ENCODE measurements at places on chromosomes 4 and X. TPM values are rescaled to one million over a fixed set of nuclear protein-coding genes. Genes with fewer than 3 reads are reported as not detected.
A peak's percentile ranks its signal among the peaks of the same experiment; 100 is the strongest.

DNA sequence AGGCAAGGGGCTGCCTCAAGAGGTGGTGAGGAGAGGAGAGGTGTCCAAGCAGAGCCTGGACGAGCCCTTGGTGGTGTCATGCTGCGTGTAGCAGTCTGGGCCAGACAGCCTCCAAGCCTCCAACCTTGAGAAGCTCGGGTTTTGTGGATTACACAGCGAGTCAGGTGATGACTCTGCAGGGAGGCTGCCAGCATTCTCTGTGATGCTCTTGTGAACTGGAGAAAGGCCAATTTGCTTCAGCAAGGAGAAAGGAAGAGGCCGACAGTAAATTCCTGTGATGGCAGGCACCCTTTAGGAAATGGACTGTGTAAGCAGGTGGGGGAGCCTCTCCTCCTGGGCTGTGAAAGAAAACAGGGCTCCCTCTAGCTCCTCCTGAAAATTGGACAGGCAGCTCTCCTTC lies 36.0 kb upstream of the CD99L2 start:
- DNase-seq: no peak

DNA sequence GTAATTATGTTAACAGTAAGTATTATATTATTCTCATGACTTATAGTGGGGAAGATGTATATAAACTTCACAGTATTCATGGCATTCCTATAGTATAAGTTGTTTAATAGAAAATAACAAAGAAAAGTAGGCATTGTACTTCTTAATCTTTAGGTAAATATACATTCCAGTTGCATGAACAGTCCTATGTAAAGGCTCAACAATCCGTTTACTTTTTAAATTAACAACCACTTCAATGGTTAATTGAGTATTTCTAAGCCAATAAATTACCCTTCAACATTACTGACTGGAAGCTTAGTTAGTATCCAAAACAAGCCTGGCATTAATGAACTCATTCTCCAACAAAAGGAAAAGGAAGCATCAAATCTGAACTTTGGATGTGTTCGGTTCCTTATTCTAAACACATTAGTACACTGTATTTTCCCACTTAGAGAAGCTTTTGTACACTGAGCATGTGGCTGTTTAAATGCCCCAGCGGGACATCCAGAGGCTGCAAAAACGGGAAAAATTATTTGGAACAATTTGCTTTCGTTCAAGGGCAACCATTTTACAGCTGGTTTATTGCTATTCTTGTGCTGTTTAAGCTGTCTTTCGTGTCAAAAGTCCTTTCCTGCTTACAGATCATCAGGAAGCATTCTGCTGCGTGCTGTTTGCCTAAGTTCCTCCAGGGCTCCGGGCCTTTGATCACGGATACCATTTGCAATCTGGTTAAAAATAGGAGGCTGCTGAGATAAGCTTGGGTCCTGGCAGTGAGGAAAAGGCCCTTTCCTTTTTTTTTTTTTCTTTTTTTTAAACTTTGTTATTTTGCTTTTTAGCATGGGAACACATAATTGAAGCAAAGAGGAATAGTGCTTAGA lies 460.3 kb downstream of the SPRY1 start:
- peak; percentile 63 for DNase-seq

The CSN1S1 gene
- not detected for total RNA-seq

The DCAF16 gene
- total RNA-seq: 26.0 TPM

The NPY5R gene
- not detected for total RNA-seq

The MAML3 gene
- 18.7 TPM for total RNA-seq

The PNMA5 gene
- total RNA-seq: not detected

- no peak for DNase-seq
These were observed 755.8 kb downstream of the RPA4 start for GRCh38 chrX:97639526-97639925.

DNA sequence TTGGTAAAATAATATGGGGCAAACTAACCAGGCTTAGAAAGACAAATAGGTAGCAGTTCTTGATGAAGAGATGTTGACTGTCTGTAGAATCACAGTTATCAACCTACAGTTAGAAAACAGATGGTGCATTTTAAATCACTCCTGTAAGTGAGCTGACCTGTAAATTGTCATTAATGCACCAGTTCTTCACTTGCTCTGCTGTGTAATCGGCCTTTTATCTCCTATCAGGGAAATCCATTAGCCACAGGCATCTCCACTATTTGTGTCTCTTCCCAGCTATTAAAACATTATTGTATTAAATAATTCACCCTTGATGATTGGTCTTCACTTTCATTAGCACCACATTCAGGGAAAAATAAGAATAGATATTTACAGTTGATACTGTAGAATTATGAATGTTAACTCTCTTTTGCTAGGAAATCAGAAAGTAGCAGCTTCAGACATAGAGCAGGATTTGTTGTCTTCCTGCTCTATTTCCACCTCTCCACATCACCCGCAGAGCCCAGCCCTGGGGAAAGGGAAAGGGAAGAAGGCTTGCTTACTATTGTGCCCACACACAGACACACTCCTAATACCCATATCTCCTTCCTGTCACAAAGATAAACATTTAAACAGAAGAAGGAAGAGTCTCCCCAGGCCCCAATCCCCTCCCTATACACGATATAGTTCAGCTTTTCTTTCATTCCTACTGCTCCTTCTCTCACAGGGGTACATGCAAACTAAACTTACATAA lies 97.1 kb downstream of the REELD1 start:
- no peak for DNase-seq

DNA sequence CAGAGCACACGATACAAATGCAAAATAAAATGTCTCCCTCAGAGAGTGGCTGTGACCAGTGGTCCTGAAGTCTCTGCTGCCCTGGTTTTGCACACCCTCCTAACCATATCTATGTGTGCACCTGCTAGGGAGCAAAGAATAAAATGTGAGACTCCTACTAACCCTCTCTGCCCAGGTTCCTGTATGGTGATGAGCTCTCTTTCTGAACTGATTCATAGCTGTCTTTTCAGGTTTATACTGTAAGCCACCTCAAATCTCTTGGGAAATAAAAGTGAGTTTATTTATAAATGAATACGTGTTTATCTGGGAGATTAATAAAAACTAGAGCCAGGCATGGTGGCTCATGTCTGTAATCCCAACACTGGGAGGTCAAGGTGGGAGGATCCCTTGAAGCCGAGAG lies 126.0 kb upstream of the RBPJ start:
- no peak for DNase-seq

The SCML2 gene
- 0.58 TPM for total RNA-seq

The POU3F4 gene
- not detected for total RNA-seq

- no peak for DNase-seq
These were observed 156.9 kb downstream of the TENM3 start for GRCh38 chr4:182400081-182400480.

DNA sequence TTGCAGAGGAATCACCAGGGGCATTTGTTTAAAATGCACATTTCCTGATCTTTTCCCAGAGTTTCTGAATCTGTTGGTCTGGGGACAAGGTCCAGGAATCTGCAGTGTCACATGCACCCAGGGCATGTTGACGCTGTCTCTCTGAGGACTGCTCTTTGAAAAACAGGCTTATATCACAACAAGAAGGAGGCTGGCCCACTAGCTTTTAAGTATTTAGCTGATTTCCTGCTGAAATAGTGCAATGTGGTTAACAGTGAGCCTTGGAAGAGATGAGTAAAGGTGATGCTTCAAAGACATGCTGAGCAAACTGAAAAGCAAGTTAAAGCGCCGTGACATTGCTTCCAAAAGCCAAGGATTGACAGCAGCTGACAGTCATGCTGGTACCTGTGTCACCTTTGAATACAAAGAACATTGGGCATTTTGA lies 18.6 kb upstream of the SEPSECS start:
- DNase-seq: no peak

The SPANXD gene
- total RNA-seq: not detected

The NONO gene
- 309 TPM for total RNA-seq

The RBM3 gene
- 261 TPM for total RNA-seq

The RIBC1 gene
- total RNA-seq: 2.3 TPM

DNA sequence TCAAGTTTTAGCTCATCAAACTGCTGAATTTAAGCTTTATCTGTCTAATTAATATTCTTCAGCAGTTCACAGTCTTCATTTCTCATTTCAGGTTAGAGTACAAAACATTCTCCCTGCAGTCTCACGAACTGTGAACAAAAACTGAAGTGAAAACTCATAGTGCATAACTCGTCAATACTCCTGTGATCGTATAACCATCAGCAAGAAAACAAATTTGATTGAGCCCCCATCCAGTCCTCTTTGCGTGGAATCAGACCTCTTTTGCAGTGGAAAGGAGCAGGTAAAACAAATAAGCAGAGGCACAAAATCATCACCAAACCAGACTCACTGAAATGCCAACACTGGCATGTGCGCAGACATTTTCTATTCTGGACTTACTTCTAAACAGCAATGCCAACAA lies 12.7 kb downstream of the ADAM29 start:
- DNase-seq: no peak

Data from glomerular endothelial cell (primary cell).